NCI-H1092 treated with DMSO at 0.1 percent for 48 hours (cell line): ENCODE measurements at places on chromosomes 7 and 10.
A peak's percentile ranks its signal among the peaks of the same experiment; 100 is the strongest.

DNA sequence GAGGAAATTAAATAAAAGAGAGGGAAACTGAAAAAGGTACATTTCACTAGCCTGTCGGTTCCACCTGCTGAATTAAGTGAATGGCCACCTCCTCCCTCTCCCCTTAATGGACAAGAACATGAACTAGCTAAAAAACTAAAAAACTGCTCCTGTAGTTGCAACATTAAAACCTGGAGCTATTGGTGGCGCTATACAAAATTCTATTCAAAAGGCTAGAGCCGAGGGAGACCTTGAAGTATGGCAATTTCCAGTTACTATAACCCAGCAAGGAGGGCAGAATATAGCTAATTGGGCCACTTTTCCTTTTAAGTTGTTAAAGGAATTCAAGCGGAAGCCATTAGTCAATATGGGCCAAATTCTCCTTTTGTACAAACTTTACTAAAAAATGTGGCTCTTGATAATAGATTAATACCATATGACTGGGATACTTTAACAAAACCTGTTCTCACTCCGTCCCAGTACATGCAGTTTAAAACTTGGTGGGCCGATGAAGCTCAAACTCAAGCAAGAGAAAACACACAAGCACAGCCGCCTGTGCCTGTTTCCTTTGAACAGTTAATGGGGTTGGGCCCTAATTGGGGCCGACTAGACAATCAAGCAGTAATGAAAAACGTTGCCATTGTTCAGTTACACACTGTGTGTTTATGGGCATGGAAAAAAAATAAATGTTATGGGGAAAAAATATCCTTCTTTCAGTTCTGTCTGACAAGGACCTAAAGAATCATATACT is 6.5 kb upstream of the CHST3 start:
- no peak for DNase-seq

DNA sequence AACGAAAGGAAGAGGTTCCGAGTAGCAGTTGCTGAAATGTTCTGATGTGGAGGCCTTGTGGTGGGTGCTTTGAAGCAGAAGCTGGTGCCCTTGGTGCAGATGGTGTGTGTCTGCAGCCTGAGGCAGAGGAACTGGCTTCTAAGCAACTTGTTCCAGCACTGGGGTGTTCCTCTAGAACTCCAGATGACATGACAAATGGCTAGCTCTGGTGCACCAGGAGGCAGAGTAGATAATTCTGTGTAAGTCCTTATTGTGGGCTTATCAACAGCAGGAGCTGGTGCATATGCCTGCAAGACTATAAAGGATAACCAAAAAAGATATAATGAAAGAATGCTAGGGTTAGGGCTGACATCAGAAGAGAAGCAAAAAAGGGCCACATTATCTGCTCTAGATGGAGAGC is 76.5 kb downstream of the ARL5B start:
- DNase-seq = no peak

DNA sequence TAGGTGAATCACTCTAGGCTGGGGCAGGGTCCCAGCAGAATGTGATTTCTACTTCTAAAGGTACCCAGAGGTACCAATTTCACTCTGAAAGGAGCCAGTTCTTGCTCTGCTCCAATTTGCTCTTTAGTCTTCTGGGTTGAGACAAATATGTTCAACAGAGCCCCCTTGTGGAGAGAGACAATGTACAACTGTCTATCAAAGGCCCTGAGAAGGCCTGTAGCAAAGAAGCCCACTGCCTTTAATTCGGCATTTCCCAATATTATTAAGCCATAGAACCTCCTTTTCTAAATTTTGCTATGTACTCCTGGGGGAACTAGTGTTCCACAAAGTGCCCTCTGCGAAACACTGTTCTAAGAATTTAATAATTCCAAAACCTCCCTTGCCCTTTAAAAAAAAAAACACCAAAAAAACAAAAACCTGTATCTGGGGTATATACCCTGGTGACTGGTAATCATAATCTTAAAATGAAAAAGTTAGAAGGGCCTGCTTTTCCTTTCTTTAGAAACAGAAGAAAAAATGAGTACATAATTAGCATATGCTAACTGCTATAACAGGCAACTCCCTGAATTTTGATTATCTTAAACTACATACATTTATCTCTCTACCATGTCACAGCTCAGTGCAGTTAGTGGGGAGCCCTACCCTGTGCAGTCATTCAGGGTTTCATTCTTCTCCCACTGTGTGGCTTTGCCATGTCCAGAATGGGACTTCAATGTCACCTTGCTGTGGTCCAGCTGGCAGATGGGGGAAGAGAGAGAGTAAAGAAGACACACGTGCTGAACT is 160.9 kb upstream of the BMPER start:
- peak; percentile 10 for DNase-seq

DNA sequence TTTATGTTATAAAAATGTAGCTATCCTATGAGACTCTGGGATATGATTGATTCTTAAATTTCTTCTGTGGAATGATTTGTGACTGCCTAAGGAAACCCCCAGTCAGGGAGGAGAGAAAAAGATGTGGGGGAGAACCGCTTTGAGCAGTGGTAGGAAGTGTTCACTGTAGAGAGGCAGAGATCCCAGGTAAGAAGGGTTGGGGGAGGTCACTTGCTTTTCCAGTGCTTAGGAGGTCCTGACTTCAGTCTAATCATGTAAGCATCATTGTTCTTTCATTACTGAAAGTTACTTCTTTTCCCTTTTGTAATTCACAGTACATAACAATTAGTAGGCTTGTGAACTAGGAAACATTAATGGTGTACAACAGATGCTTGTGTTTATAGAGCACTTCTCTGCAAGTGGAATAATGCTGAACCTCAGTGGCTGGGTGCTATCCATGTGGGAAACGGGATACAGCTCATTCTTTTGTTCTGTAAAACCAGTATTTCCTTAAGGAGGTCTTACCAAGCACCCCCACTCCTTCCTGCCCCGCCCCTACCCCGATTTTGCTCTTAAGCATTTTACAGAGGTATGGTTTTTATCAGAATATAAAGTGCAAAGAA is 165.4 kb downstream of the ST7 start:
- DNase-seq = peak; percentile 45

- no peak for DNase-seq
Observed at GRCh38 chr10:46091080-46091827, 45.2 kb upstream of the MSMB start.

DNA sequence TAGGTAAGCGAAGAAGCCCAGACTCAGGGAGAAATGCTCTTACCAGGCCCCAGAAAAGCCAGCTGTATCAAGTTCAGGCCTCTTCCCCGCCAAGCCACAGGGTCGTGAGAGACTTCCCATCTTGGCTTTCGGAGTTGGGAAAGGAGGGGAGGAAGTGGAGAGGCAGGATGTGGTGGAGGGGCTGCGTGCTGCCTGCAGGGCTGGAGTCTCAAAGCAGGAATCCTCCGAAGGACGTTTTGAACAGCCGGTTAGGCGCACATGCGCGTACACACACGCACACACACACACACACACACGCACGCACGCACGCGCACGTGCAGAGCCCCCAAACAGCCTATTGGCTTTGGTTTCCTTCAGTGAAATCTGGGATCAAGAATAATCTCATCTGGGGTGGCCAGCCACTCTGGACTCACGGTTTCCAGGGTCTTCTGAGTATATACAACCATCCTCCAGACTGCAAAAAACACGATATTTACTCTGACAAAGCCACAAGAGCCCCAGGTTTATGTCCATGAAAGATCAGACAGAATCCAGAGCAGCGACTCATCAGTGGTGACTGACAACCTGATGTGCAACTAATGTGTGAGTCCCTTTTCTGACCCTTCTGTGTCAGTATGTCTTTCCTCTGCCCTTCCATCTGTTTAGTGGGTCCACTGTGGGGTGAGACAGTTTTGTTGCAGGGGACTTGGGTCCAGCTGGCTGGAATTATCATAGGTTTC is 115.0 kb upstream of the ZNF438 start:
- DNase-seq = no peak

- DNase-seq = no peak
Observed at GRCh38 chr10:132452216-132452650, 55.2 kb downstream of the PWWP2B start.

GRCh38 chr10:100979791-100980272 is 7.5 kb downstream of the MRPL43 start:
- DNase-seq = no peak

GRCh38 chr10:119024882-119025281 is 4.6 kb upstream of the NANOS1 start:
- DNase-seq = no peak

DNA sequence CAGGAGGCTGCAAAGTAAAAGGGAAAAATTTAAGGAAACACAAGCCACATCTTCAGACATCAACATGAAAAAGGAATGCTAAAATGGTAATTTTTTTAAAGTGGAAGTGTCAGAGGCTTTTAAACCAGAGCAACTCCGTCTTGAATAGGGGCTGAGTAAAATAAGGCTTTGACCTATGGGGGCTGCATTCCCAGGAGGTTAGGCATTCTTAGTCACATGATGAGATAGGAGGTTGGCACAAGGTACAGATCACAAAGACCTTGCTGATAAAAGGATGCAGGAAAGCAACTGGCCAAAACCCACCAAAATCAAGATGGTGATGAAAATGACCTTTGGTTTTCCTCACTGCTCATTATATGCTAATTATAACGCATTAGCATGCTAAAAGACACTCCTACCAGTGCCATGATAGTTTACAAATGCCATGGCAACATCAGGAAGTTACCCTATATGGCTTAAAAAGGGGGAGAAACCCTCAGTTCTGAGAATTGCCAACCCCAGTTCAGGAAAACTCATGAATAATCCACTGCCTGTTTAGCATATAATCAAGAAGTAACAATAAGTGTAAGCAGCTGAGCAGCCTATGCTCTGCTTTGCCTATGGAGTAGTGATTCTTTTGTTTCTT is 128.3 kb downstream of the SKAP2 start:
- no peak for DNase-seq

DNA sequence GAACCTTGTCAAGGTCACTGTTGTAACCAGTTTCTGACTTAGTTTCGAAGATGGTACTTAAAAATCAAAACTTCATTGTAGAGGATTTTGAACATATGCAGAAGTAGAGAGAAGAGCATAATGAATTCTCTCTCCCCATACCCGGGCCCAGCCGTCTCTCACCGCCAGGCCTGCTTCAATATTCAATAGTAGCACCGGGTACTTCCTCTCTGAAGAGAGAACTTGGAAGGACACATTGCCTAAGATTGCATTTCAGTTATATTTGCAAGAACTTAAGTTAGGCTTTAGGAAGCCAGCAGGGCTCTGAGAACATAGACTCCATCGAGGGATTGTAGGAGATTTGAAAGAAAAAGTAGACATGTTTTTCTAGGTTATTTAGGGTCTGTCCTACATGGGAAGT is 19.1 kb downstream of the LMTK2 start:
- DNase-seq = no peak

DNA sequence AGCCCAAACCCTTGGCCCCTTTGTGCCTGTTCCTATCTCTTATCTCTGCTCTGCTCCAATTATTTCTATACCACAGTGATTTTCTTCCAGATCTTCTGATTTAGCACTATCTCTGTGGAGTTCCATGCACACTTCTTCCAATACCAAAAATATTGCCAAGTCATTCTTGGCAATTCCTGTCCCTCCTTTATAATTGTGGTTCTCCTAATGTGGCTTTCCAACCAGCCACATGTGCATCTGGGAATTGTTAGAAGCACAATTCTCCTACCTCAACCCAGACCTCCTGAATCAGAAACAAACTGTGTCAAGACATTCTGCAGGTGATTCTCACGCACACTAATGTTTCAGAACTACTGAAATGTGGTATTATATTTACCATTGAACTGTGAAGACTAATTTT is 447.8 kb upstream of the IGFBP3 start:
- DNase-seq = no peak

DNA sequence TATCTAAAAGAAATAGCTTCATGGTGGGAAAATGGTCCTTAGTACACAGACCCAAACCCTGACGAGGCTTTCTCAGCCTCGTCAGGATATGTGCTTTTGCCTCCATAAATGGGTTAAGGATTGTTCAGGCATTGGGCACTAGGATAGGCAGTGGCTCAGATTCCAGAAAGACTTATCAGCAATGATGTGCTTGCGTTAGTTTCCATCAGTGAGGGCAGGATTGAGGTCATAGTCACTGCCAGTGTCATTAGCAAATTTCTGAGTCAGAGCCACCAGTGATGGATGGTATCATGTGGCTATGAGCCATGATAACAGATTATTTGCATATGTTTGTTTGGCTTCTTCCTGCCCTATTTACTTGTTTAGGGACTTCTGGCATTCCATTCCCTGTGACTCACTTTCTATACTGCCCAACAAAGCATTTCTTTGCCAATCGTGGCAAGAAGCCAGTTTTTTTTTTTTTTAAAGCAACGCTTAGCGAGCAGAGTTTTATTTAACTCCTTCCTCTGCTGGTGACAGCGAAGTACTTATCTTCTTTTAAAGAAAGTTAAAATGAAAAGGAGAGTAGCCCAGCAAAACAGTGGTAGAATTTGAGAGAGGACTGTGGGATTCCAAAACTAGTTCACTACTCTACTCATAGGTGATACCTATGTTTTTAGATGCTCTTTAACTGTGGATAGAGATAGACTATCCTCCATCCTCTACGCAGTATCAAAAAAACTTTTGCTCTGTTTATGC is 44.4 kb downstream of the MYPN start:
- peak; percentile 13 for DNase-seq

- DNase-seq = no peak
Observed at GRCh38 chr10:10292501-10292900, 725.2 kb upstream of the CELF2 start.

GRCh38 chr10:67225226-67225625 is 299.4 kb downstream of the LRRTM3 start:
- no peak for DNase-seq

- no peak for DNase-seq
Observed at GRCh38 chr7:104241538-104242209, 33.9 kb upstream of the ORC5 start.

DNA sequence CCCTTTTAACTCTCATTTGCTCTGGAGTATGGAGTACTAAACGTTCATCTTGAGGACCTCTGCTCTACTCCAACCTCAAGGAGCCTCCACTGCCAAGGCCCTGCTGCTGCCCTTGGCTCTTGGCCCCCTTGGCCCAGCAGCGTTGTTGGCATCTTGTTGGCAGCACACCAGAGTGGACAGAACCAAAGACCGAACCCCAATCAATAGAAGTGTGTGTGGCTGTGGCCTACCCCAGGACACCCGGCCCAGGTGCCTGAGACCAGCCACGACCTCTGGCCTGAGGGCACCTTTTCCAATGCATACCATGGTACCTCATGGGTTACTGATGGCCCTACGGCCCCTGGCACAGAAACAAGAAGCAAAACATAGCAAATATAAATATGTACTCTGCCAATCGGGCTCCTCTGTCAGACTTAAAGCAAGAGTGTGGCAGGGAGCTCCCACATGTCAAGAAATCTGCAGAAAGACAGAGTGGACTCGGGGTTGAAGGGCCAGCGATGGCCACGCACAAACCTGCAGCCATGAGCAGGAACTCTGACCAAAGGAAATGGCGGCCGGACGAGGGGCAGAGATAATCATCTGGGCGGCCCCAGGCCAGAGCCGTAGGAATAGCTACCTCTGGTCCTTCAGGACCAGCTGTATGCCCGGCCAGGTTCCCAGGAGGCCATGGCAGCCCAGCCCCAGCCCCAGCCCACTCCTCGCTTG is 2.9 kb downstream of the NPC1L1 start:
- no peak for DNase-seq

DNA sequence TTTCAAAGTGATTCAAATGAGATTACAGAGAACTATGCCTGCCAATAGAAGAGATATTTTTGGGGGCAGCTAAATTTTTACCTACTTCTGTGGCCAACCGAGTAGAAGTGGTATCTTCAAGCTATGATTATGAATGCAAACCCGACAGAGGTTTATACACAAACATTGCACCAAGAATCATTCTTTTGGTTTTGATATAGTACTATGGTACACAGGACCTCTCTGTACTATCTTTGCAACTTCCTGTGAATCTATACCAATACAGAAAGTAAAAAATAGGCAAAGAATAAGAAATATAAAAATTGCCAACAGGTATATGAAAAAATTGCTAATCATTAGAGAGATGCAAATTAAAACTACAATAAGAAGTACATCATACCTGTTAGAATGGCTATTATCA is 103.2 kb upstream of the VIPR2 start:
- no peak for DNase-seq
